ENCODE measurements at places on chromosomes 16 and 17. TPM values are rescaled to one million over a fixed set of nuclear protein-coding genes. Genes with fewer than 3 reads are reported as not detected.

- DNase-seq = no peak
Observed at GRCh38 chr16:87968541-87968940, 17.3 kb downstream of the BANP start.

GRCh38 chr16:3665508-3665907, 11.0 kb downstream of the DNASE1 start:
- DNase-seq = no peak

GRCh38 chr16:67481561-67482232, 740 bp upstream of the ATP6V0D1 start:
- no peak for DNase-seq

DNA sequence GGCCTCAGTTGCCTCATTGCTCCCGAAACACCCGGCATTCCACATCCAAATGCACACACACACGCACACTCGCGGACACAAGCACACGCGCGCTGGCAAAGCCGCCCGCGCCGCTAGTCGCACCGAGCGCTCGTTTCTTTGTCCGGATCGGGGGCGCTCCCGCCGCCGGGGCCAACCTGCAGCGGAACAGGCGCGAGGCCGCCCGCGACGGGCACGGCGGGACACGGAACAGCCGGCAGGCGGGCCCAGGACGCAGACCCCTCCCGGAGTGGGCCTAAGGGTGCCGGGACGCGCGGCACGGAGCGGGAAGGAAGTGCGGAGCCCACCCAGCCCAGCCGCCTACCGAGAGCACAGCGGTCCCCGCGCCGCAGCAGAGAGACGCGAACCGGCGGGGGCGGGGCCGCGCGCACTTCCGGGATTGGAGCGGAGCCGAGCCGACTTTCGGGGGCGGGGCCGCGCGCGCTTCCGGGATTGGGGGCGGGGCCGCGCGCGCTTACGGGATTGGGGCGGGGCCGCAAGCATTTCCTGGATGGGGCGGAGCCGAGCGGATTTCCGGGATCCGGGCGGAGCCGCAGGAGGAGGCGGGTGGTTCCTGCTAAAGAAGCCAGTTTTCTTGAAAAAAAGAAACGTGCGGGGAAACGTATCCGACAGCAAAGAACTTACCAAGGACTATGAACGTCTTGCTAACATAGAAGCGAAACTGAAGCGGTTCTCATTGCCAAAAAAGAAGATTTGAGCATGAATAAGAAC, at the start of gene CYBC1:
Gene CYBC1, minus strand, starts transcription at position 396 of the 750 bp plus-strand sequence. CDS start 1,498 bp downstream, outside the sequence.
- DNase-seq = peak; percentile 99

DNA sequence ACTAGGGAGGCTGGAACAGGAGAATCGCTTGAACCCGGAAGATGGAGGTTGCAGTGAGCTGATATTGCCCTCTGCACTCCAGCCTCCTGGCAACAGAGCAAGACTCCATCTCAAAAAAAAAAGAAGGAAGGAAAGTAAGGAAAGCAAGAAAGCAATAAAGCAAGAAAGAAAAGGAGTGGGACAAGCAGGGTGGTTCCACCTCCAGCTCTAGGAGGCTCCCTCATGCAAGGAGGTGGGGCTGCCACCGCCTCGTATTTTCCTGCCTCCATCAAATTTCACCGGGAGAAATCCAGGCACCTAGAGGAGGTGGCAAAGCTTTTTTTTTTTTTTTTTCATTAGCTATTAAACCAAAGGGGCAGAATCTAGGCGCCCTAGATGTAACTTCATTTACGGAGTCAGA, 1.0 kb downstream of the CYB561 start:
- DNase-seq = no peak

GRCh38 chr17:4679658-4680057, 24.3 kb downstream of the PELP1 start:
- DNase-seq = no peak

DNA sequence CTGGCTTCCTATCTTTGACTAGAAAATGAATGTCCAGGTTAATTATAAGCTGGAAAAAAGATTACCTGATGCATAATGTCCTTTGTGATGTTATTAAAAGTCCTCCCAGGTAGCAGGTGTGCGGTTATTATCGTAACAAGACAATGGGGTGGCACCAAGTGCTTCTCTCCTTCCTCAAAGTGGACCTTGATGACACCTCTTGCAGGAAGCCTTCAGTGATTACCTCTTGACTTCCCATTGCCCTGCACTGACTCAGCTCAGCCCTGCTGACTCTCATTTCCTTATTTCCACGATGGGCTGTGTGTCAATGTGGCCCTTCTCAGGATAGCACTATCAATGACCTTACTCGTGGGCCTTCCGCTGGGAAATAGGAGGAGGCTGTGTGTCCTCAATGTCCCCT, 477.4 kb upstream of the CCL2 start:
- no peak for DNase-seq

DNA sequence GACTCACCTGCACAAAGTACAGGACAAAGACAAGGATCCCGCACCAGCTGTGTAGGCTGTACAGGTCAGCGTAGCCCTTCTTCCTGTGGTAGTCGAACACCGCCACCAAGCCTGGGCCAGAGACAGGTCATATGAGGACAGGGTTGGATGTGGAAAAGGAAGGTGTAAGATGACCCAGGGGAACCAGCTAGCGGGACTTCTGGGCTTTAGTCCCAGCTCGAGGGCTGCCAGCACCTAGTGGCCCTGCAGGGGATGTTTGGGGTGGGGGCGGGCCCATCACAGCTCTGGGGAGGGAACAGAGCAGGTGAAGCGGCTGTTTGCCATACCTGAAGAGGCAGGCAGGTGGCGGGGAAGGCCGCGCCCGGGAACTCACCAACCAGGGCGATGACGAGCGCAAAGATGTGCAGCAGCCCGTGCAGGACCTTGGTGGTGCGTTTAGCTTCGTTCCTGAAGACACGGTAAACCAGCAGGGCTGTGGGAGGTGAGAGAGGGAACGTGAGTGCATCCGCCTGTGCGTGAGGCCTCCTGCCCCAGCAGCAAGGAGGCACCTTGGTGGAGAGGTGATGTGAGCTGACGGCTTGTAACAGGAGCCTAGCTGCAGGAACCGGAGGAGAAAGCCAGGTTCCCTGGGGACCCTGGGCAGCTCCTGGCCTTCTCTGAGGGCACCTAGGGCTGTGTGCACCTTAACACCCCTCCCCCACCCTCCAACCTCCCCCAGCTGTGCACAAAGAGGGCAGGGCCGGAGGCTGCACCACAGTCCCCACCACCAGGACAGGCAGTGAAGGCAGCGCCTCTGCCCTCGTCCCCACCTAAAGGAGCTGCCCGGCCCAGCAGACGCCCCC, 10.2 kb downstream of the CYB561 start:
- no peak for DNase-seq

DNA sequence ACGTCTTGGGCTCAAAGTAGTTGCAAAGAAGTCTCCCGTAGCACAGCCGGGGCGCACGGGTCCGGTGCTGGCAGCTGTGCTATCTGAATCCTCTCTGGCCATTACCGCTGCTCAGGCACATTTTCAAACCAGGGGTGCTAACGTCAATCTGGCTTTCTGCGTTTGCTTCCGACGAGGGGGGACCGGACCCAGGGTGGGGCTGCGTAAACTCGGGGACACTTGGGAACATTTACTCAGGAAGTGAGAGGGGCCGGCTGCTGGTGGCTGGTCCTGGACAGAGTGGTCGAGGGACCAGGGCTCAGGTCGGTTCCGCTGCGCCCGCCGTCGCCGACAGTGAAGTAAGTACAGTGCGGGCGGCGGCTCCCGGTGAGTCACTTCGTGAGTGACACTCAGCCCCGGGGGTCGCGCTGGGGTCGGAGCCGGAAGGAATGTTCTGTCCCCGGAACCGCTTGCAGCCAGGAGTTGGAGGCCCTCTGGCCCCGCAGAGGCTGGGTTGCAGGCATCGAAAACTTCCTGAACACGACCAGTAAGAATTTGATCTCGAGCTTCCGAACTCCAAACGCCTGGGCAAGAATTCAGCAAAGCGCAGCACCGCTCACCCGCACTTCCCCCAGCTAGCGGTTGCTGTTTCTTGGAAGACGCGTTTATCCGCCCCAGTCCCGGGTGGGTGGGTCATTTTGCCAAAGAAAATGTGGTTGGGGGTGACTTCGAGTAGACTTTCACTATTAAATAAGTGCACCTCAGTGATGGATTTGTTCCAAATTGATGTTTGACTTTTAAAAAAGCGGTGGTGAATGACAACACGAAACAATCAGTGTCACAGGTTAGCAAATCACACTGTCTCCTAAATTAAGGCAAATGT, 1.4 kb upstream of the HS3ST3B1 start:
- peak; percentile 90 for DNase-seq

DNA sequence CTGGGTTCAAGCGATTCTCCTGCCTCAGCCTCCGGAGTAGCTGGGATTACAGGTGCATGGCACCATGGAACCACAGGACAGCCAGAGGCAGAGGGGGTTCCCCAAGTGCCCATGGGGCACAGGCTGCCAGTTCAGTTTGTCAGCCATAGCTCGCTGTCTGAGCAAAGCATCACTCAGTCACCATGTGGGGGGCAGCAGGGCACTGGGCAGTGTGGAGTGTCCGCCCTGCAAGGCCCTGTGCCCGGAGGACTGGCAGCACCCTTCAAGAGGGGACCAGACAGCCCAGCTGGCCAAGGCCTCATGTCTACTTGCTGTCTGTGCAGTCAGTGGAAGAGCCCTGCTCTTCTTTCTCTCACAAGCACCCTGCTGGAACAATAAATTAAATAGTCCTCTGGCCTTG, 6.4 kb downstream of the ALYREF start:
- DNase-seq = no peak

- no peak for DNase-seq
Observed at GRCh38 chr16:46828943-46829342, 2.0 kb downstream of the C16orf87 start.

- DNase-seq = no peak
Observed at GRCh38 chr17:19645734-19646201, 2.8 kb upstream of the ALDH3A2 start.

GRCh38 chr16:70444249-70445063, 5.6 kb upstream of the ST3GAL2 start:
- no peak for DNase-seq

GRCh38 chr17:62737513-62737912, 70.6 kb downstream of the MARCHF10 start:
- DNase-seq = no peak

HAS3 gene
- 0.77 TPM for total RNA-seq

PTX4 gene
- total RNA-seq = 0.35 TPM

ICAM2 gene
- 75.2 TPM for total RNA-seq

SLC9A5 gene
- 0.55 TPM for total RNA-seq

ZFHX3 gene
- 28.8 TPM for total RNA-seq

TNK1 gene
- 0.71 TPM for total RNA-seq

BAIAP3 gene
- total RNA-seq = 1.3 TPM
